ENCODE measurements at places on chromosomes 4 and X.

DNA sequence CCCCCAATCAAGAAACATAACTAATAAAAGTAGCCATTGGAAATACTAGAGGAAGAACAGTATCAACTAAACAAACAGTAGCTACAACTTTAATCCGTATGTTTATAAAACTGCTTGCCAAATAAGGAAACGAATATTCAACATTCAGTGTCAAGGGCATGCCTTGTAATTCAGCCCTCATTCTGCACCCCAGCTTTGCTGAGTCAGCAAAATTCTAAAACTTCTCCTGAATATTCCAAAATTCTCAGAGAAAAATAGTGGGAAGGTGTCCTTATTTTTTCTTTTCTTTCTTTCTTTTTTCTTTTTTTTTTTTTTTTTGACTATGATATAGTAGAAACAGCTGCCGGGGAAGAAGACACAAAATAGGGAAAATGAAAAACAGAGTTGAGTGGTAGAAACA, 344.8 kb upstream of the MAGEC2 start:
- DNase-seq, result no peak

DNA sequence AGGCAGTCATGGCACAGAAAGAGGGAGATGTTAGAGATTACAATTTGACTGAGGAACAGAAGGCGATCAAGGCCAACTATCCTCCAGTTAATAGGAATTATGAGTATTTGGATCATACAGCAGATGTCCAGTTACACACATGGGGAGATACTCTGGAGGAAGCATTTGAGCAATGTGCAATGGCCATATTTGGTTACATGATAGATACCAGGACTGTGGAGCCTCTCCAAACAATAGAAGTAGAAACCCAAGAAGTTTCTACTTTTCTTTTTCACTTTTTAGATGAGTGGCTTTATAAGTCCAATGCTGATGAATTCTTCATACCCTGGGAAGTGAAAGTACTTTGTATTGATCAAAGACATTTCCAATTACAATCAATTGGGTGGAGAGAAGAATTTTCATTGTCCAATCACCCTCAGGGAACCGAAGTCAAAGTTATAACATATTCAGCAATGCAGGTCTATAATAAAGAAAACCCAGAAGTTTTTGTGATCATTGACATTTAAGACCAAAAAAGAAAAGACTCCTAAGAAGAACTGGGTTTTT, 139.1 kb downstream of the MAB21L2 start:
- DNase-seq, result no peak

- no peak for DNase-seq
Measured at GRCh38 chrX:129556806-129557315, 16.8 kb downstream of the OCRL start.

GRCh38 chrX:153624196-153625091, 22.6 kb upstream of the DUSP9 start:
- no peak for DNase-seq

- DNase-seq, result no peak
Measured at GRCh38 chr4:76745240-76745639, 152.7 kb downstream of the SOWAHB start.

- DNase-seq, result no peak
Measured at GRCh38 chr4:180683186-180683585, 1560.0 kb upstream of the TENM3 start.

DNA sequence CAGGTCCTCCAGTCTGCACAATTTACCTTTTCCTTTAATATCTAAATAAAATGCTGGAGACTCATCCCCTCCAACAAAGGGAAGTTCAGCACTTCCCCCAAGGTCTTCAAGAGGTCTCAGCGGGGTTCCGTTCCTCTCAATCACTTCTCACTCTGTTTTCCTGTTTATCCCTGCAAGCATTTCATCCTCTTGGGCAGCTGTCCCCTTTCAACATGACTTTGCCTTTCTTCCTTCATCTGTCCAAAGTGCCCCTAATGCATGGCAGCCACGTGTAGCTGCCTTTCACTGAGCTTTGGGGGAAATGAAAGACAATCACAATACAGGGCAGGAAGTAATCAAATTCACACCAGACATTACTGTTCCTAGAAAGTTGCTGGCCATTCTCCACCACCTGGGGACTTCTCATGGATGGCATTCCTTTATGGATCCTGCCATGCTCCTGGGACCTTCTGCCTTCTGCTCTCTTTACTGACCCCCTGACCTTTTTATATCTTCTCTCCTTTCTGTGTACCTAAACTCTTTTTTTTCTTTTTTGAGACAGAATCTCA, 79.7 kb upstream of the USP9X start:
- no peak for DNase-seq

- no peak for DNase-seq
Measured at GRCh38 chr4:7763788-7764187, 175.9 kb downstream of the AFAP1 start.

- DNase-seq, result no peak
Measured at GRCh38 chr4:32061916-32062315, 1341.7 kb downstream of the PCDH7 start.

DNA sequence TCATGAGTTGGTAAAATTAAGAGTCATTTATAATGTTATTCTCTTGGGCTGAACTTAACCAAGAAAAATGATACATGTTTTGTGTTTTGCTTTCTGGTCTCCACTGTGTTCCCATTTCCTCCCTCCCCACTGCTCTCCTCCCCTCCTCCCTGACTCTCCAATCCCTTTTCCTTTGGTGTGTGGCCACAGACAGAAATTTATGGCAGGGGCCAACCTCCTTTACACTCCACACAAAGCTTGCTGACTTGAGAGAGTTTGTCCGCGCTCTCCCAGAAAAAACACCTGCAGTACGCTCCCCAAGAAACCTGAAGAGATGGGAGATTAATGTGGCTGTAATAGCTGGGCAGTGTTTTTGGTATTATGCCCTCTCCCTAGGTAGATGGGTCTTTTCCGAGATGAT, 88.9 kb downstream of the ALPK1 start:
- no peak for DNase-seq

DNA sequence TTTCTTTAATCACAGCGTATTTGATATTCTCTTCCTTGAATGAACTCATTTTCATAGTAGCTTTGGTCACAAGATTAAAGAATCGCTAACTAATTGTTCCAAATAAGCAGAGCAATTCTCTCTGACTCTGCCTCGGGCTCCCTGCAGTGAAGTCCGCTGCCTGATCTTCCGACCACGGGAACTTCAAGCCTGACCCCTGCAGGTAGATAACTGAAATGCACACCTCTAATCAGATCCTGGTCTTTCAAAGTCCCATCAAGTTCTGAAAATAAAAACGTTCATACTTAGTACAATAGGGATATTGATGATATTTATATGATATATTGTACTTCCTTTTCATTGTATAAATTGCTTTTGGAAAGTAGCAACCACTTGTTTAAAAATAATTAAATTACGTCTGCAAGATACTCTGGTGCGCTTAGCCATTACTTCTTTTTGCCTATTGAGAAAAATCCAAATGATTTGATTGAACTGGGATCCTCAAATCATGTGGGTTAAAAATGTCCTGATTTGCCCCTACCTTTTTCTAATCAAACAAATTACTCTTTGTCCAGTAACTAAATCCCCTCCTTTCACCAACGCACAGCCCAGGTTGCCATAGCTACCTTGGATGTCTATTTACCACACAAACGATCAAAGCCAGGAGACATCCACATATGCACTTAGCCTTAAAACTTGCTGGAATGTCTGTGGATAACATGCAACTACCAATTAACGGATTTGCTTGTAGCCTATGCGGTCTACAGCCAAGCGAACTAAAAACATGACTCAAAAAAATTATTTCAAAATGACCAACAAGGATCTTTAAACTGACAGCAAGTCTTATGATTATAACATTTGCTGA, 4.2 kb downstream of the MID1 start:
- no peak for DNase-seq

DNA sequence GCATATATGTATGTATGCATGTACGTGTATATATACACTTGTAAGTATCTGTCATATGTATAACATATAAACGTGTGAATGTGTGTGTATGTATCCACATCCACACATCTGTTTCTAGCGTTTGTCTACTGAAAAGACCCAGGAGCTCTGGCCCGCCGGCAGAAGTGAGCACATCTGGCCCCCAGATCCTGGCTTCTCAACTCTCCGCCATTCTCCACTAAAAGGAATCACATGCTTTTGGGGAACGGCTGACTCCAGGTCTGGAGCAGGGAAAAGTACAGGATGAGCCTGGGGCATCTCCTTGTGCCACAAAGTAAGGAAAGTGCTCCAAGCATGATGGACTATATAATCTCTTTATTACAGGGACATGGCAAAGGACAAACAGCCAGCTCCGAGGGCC, 143.7 kb downstream of the AFAP1 start:
- no peak for DNase-seq
